ENCODE measurements at places on chromosomes 13 and 19. TPM values are rescaled to one million over a fixed set of nuclear protein-coding genes. Genes with fewer than 3 reads are reported as not detected.

GRCh38 chr13:73325723-73326558 lies 267.1 kb downstream of the KLF5 start:
- no peak for DNase-seq

DNA sequence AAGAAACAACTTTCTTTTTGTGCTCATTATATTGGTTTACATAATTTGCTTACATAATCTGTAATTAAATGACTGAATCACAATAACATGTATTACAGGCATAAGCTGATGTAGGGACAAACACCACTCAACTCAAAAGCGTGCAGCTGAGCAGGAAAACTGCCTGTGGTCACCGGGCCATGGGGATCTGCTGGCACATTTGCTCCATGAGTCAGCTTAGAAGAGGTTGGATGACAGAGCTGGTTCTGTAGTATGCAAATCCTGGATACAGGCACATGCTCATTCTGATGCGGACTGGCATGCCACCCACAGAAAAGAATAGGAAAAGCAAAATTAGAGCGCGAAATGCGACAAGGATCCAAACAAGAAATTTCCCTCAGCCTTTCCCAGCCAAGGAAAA lies 128.6 kb downstream of the USP12 start:
- DNase-seq: no peak

DNA sequence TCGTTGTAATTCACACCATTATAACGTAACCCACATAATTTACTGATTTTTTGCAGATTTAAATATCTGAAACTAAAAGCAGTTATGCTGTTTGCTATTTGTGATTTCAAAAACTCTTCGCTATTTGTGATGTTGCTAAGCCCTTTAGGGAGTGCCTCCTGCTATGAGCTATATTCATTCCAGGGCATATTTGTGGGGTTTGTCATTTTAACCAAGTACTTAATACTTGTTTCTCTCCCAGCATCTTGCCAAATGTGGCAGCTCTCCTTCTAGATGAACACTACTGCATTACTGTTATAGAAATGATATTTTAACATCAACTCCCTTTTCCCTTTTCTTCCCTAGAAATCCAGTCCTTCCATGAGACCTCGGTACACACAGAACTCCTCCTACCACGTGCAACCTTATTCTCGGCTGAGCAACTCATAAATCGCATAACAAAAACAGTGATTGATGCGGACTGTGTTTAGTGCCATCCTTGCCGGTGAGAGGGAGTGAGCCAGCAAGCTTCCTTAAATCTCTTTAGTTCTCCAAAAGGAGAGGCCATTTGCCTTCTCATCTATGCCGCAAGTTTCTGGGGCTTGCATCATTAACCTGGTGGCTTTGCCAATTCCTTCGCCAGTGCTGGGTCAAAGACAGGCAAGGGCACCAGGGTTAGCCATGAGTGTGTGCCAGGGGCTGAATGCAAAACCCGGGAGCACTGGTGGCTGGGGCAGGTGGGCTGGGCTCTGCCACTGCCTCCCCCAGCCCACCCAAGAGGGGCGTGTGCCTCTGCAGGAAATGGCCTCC lies 33.4 kb downstream of the RFX2 start:
- no peak for DNase-seq

DNA sequence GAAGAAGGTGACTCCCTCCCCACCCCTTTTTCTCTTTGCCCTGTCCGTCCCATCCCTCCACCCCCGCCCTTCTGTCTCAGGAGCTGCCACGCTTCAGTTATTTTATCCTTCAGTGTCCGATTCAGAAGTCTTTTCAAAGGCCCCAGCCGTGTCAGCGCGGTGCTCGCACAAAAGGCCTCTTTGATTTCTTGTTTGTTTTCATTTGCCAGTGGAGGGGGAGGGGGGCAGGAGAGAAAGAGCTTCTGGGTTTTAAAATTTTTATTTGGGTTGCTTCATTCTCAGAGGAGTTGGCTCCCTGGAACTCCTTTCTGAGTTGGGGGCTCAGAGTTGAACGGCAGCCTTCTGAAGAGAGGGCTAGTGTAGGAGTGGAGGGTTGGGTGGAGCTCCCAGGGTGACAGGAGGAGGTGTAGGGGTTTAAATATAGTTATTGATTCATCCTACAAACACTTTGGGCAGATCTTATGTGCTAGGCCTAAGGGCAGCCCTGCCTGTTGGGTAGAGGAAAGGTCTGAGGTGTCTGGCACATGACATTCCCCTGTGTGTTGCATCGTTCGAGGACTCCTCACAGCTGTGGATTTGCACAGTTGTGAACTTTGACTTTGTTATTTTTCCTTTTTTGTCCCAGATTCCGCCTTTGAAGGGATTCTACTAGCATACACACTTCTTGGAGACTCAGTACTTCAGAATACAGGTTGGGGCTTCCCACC lies 36.8 kb downstream of the NFIX start:
- no peak for DNase-seq

GRCh38 chr13:96214824-96215445 lies 125.0 kb downstream of the HS6ST3 start:
- no peak for DNase-seq

Gene CGB1
- total RNA-seq: not detected

Gene IQCN
- total RNA-seq: 2.5 TPM

DNA sequence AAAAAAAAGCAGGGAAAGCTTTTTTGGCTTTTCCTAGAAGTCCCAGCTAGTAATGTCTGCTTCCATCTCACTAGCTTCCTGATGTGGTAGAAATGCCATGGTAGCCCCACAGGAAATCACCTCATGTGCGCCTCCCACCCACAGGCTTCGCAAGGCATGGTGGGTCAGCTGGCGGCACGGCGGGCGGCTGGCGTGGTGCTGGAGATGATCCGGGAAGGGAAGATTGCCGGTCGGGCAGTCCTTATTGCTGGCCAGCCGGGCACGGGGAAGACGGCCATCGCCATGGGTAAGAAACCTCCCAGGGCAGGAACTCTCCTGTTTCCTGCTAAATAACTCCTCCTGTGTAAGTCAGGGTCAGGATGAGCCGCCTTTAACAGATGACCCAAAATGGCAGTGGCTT lies 10.4 kb downstream of the RUVBL2 start:
- DNase-seq: no peak

Gene CYP4F12
- total RNA-seq: 3.8 TPM

- no peak for DNase-seq
These were observed 18.4 kb upstream of the CCL25 start for GRCh38 chr19:8034178-8034525.
